ENCODE measurements at places on chromosomes 6 and 20.

DNA sequence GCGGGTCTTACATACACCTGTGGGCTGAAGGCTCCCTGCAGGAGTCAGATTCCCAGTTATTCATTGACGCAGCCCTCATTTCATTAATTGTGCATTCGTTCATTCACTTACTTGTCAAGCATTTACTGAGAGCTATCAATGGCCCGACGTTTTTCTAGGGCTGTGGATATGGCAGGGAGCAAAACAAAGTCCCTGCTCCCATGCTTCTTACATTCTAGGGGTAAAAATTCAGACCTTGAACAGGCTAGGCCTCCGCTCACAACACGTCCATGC lies 369 bp upstream of the NSFL1C start:
- DNase-seq = no peak

DNA sequence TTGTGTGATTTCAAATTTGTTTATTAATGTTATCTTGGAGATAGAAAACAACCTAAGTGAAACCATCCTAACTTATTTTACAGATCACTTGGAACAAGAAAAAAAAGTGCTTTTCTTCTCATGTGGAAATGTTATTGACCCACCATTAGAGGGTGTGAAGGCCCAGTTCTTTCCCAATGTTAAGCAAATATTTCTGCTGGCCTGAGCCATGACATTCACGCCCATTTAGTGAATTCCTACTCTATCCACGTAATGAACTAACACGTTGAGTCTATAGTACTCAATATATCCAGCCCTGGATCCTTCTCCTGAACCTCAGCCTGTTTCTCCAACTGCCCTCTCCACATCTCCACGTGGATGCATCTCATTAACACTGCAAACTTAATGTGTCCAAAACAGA lies 180.6 kb upstream of the ZFP64 start:
- DNase-seq = no peak

DNA sequence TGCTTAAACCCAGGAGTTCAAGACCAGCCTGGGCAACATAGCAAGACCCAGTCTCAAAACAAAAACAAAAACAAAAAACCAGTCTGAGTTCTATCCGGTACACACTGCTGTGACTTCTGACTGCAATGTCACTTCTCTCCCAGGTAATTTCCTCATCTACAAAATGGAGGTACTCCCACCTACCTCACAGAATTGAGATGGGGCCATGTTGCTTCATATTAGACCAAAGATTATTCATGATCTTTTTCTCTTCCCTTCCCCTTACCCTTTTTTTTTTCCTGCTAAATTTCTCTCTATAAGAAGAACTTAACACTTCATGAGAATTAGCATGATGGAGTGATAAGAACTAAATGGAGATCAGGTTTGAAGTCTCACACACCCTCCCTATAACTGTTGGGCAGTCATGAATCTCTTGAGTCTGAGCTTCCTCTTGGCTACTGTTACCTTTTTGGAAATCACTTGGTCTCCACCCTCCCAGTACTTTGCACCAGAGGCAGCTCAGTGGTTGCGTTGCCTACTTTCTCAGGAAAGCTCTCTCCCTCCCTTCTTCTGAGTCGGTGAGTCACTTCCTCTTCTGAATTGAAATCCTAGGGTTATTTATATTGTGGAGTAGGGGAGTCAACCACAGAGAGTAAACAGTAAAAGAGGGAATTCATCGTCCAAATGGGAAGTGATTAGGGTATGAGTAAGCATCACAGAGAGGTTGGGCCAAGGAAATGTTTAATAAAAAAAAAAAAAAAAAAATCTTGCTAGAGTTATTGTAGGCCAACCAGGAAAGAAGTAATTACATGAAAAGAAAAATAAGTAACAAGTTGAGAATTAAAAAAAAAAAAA lies 59.9 kb upstream of the MAP7 start:
- DNase-seq = no peak

DNA sequence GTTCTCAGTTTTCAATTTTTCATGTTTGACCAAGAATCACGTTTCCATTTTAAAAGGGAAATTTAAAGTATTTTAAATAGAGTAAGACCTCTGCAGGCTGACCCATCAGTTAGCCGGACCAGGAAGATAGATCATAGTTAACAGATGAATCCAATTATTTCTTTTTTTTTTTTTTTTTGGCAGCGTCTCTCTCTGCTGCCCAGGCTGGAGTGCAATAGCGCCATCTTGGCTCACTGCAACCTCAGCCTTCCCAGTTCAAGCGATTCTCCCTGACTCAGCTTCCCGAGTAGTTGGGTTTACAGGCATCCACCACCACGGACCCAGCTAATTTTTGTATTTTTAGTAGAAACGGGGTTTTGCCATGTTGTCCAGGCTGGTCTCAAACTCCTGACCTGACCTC lies 256.7 kb upstream of the CNR1 start:
- DNase-seq = no peak

DNA sequence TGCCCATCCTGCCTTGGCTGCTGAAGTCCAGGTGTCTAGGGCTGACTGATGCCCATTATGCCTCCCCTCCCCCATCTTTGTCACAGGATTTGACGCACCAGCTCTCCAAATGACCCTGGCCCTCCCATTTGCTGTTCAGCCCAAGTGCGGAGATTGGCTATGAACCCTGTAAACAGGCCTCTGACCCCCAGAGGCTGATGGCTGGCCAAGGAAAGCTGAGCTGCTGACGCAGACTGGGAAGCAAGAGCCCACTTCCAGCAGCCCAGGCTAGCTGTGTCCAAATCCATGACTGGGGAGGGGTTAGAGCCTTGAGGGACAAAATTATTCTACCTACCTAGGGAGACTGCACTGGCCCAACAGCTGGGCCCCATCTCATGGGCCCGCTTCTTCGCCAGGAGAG lies 797 bp upstream of the GNRH2 start:
- no peak for DNase-seq

DNA sequence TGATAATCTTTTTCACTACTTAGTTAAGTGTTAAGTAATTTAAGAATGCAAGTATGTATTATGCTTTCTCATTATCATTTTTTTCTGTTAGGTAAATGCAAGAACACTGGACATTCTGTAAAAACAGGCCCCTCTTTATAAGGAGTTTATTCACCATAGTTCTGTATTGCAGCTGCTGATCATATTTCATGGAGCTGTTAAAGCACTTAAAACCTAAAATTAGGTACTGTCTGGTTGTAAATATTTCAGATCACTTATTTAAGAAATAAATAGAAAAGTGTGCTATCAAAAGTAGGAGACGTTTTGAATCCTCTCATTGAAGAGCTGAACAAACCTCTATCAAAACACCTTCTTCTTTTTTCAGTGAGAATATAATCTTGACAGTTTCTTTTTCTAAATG lies 3.9 kb downstream of the EYA4 start:
- DNase-seq = no peak

DNA sequence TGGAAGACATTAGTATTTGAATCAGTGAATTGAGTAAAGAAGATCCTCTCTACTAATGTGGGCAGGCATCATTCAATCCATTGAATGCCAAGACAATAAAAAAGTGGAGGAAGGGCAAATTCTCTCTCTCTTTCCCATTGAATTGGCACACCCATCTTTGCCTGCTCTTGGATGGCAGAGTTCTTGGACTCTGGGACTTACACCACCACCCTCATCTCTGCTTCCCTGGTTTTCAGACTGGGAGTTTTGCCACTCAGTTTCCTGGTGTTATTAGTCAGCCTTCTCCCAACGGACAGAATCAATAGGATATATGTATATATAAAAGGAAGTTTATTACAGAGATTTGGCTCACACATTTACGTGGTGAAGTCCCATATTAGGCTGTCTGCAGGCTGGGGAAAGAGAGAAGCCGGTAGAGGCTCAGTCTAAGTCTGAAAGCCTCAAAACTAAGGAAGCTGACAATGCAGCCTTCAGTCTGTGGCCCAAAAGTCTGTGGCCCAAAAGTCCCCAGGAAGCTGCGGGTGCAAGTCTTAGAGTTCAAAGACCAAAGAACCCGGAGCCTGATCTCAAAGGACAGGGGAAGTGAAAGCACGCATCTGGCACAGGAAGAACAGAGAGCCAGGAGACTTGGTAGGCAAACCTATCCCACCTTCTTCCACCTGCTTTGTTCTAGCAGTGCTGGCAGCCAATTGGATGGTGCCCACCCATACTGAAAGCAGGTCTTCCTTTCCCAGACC lies 64.4 kb downstream of the SMPDL3A start:
- DNase-seq = no peak

DNA sequence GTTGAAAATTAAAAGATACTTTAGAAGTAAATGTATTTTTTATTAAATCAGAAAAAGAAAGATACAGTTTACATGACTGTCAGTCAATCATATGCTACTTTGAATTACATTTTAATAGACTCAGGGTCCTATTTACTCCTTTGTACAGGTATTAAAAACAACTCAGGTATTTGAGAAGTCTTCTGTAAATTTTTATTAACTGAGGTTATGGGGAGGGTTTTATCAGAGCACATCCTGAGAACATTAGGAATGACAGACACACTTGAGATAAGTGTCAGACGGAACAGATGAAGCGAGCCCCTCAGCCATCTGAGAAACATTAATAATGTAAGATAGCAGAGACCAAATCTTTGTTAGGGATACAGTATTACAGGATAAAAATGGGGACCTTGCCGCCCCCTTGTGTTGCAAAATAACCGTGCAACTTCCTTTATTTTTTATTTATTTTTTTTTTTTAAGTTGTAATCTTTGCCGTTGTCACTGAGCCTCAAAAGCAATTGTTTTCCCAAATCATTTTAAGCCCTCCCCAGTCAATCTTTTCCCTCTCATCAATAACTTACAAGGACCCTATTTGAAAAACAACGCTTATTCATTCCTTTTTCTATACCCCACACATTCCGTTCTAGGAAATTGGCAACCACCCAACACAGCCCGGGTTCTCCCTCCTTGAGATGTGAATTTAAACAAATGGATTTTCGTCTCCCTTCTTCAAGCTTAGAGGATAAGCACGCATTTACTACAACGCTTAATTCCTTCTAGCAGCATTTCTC lies 126.7 kb downstream of the BCAS1 start:
- DNase-seq = no peak

DNA sequence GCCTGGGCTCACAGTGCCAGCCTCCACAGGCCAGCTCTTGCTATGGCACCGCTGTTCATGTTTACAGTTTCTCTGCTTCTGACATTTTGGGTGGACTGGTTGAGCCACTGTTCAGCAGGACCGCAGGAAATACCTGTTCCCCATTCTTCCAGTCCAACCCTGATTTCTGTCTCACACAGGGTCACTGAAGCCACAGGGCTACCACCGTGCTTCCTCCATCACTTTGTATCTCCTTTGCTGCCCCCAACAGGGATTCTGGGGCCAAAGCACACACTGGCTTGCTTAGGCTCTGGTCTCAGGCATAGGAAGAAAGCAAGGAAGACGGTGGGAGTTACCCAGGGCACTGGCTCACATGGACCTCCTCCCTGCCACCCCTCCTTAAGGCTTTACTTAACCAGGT lies 164.5 kb downstream of the UNC5CL start:
- DNase-seq = no peak

- DNase-seq = no peak
Observed at GRCh38 chr20:49510562-49511122, 28.2 kb upstream of the KCNB1 start.

DNA sequence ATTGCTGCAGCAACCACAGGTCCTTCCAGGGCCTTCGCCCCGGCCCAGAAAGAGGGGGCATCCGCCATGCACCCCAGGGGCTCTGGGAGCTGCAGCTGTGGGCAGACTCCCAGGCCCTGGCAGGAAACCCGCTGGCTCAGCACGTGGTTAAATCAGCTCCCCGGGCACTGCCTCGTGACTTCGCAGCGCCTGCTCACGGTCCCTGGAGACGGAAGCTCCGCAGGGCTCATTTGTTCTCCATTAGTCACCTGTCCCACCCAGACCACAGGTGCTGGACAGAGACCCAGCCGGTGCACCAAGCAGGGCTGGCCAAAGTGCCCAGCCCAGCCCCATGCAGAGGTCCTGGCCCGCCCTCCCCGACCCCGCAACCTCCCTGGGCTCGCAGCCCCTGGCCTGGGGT lies 14.7 kb downstream of the KCNQ2 start:
- DNase-seq = no peak

- DNase-seq = no peak
Observed at GRCh38 chr6:20757761-20758160, 223.5 kb downstream of the CDKAL1 start.

DNA sequence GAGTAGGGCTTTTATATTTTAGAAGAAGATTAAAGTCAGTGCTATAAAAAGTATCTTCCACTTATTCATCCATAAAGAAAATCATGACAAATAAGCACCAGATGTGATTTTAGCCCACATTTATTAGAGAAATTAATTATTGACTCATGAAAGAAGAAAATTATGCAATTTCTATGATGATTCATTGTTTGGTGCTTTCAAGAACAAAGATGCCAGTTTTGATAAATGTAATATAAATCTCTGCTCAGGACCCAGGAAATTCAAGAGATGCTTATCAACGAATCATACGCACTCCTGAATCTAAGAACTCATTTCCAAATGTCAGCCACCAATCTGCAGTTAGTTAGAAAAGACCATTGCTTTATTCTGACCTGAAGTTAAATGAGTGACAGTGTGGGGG lies 211.4 kb downstream of the ARHGAP18 start:
- no peak for DNase-seq

DNA sequence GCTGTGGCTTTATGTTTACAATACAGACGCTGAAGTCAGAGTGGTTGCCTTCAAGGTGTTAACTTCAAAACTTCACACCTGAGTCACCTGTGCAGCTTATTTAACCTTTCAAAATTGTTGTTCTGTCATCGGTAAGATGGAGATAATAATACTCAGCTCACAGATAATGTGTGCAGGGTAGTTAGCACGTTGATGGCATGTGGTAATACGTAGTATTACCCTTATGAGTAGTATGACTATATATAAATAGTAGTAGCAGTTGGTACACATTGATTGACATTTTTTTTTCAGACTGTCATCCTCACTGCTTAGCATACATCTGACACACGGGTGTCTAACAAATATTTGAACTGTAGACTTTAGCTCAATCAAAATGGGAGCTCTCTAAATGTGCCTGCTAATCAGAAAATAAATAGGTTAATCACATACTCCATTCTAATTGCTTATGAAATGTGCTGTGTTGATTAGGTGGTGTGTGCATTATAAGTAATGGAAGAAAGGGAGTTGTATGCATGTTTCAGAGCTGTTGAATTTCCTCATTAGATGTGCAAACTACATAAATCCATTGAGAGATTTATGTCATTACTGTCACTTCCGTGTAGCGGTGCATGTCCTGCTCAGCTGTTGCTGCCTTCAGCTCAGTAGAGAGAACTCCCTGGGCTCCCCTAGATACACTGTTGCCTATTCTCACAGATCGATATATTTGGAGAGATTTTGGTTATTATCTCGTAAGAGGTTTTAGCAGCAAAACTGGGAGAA lies 11.2 kb upstream of the MROH8 start:
- DNase-seq = no peak

DNA sequence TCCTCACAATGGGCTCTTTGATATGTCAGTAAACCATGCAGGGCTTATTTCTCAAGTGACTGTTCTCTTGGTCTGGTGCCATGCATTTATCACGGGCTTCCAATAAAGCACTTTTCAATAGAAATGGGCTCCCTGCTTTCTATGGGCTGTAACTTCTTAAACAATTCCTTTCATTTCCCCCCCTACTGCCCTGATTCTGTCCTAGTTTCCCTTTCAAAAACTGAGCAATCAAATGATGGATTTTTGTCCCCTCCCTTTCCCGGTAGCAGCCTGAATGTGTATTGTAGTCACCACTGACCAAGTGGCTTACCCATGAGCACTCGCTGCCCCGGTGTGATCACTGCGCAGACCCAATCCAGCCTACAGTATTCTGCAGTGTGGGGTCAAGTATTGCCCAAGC lies 13.9 kb downstream of the RPS10 start:
- DNase-seq = no peak
